ENCODE measurements at places on chromosomes 7 and 10.

DNA sequence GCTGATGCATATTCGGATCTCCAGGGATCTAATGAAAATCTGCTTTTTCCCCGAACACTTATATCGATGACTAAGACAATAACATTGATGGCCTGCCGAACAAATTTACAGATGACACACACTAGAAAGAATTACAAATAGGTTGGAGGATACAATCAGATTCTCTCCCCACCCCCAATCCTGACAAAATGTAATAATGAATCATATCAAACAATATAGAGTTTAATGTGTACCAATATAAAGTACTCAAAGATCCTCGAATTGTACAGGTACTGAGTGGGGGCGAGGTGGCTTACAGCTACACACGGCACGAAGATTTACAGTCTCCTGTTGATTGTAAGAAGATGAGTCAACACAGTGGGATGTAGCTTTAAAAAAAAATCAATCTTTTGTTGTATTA is 182.7 kb upstream of the MKLN1 start:
- DNase-seq = no peak

DNA sequence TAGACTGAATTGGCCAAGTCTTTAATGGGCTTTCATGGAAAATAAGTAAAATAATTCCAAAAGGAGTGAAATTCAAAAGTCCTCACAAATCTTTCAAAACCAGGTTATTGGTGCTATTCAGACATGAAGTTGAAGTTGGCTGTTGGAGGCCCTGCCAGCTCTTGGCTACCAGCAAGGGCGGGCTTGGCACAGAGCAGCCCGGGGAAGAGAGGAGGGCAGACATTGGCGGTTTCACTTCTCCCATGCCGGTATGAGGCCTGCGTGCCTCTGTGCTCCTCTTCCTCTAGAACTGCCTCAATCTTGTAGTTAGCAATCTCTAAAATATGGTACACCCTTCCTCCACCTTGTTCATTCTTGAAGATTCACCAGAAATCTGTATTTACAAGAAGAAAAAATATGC is 16.4 kb upstream of the NPS start:
- no peak for DNase-seq

GRCh38 chr7:20998309-20998708 is 211.6 kb upstream of the SP8 start:
- no peak for DNase-seq

- no peak for DNase-seq
These were observed 931.1 kb downstream of the CNTNAP2 start for GRCh38 chr7:147047696-147048095.

GRCh38 chr7:151520419-151521261 is 945 bp upstream of the RHEB start:
- DNase-seq = peak; percentile 14

DNA sequence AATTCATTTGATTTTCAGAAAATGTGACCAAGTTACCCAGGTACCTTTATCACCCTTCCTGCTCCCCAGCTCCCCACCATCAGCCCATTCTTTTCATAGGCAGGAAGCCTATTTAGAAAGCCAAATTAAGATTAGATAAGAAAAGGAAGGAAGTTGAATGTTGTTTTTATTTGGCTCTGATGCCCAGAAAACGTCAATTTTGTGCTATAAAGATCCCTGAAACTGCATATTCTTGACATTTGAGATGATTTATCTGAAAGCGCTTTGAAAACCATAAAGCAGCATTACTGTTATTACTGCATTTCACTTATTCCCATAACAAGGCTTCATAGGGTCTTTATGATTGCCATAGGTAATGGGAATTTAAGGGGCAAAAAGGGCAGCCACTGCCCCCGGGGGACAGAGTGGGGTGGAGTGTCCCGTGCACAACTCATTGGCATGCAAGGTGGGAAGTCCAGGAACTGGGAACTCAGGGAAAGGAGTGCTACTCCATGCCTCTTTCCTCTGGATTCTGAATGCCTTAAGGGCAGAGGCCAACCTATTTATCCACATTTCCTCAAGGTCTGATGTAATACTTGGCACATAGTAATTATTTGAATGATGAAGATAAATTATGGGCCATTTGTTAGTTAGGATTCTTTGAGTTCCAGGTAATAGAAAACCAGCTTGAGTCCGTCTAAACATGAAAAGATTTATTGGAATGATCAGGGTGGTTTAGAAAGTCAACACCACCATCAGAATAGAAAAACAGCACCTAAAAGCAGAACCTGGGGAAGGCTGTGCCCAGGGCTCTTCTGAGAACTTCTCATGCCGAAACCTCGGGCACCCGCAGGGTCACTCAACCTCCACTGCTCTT is 100.6 kb upstream of the ELMO1 start:
- DNase-seq = no peak

- DNase-seq = no peak
These were observed 101.9 kb upstream of the TNRC18 start for GRCh38 chr7:5525271-5526099.

DNA sequence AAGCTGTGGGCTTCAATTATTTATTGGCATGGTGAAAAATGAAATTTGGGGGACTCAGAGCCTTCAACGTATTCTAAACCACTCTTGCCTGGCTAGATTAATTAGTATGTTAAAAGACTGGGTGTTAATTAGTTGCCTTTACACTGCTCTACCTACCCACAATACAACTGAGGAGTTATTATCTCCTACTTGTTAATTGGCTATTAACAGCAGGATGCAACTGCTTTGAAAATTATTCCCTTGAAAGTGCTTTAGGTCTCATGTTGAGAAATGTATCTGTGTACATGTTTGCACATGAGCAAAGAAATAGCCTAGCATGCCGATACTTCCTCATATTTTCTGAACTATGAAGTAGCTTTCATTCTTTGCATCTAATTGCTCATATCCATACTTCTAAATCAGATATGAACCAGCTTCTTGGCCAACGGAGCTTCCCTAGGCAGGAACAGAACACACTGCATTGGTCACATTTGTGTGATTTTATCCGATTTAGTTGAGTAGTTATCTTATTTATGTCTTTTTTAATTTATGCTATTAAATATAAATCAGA is 155.8 kb downstream of the GPAM start:
- DNase-seq = no peak

DNA sequence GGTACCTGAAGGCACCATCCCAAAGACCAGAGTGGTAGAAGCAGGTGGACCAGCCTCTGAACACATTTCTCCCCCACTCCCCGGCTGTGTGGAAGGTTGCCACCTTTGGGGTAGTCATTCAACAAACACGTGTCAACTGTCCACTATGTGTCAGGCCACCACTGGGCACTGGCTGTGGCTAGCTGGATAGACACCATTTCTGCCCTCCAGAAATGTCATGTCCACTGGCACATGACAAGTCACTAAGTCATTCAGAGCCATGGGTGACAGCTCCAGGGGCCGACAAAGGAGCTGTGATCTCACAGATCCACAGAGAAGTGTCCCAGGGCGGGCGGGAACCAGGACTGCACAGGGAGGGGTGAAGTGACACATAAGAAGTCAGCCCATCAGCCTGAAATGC is 99.6 kb downstream of the EGFR start:
- no peak for DNase-seq

GRCh38 chr10:46525177-46525823 is 31.2 kb downstream of the GPRIN2 start:
- no peak for DNase-seq

DNA sequence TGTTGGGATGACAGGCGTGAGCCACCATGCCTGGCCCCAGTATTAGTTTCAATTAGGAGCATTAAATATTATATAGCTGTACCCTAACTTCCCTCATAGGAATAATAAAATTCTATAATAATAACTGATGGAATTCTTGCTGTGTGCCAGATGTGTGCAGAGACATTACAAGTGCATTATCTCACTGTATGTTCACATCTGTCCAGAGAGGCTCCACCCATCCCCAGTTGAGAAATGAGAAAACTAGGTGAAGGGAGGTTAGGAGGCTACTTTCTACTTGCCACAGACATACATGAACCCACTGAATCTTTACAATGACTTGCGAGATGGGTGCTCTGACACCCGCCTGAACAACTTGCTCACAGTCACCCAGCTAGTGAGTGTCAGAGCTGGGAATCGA is 3.2 kb downstream of the GALNT17 start:
- DNase-seq = no peak

- no peak for DNase-seq
These were observed 472.0 kb upstream of the AKR1E2 start for GRCh38 chr10:4353964-4354363.

DNA sequence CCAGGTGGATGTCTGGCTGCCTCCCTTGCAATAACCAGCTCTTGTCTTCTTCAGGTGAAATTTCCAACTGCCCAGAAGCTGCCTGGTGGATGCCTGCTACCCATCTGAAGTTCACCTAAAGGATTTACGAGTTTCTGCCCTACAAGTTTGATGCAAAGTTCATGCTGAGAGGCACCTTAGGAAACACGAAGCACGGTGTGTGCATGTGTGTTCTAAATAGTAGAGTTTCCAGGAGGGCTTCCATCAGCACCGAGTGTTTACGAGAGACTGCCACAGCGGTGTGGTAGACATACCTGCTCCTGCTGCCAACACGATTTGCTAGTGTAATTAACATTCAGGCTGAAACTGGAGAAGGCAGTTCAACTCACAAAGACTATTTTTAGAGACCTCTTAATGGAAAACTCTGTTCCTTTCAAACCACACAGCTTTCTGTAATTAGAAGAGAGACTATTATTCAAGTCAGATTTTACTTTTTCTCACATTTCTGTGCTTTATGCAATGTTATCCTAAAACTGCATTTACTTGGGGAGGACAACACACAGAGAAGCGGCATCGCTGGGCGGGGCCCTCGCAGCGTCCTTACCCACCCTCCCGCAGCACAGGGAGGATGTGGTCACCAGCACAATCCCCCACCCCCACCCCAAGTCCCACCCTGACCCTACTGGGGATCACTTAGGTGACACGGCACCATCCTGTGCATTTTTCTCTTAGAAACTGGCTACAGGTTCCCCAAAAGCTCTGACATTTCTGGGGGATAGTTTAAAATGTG is 15.5 kb upstream of the CPXM2 start:
- no peak for DNase-seq

DNA sequence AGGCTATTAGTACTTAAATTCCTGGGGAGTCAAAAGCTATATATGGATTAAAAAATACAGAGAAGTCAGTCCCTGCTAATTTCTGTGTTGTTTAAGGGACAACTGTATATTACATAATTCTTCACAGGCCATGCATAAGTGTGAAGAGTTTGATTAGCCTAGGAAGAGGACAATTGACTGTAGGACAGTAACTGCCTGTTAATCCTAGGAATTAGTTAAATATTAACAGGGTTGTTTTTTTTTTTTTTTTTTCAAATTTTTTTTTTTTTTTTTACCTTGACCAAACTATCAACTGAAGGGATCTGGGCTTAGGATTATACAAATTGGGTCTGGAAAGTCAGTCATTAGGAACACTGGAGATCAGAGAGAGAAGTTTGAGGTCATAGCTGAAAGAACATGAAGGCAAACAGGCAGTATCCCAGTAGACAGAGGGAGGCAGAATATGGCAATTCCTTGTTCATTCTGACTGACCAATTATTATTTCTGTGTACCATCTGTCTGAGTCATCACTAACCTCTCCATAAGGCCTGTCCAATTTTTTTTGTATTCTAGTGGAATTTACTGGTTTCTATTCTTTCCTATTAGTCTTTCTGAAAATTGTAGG is 1139.2 kb downstream of the SORCS1 start:
- no peak for DNase-seq

- no peak for DNase-seq
These were observed 57.0 kb upstream of the NMT2 start for GRCh38 chr10:15225511-15225910.

DNA sequence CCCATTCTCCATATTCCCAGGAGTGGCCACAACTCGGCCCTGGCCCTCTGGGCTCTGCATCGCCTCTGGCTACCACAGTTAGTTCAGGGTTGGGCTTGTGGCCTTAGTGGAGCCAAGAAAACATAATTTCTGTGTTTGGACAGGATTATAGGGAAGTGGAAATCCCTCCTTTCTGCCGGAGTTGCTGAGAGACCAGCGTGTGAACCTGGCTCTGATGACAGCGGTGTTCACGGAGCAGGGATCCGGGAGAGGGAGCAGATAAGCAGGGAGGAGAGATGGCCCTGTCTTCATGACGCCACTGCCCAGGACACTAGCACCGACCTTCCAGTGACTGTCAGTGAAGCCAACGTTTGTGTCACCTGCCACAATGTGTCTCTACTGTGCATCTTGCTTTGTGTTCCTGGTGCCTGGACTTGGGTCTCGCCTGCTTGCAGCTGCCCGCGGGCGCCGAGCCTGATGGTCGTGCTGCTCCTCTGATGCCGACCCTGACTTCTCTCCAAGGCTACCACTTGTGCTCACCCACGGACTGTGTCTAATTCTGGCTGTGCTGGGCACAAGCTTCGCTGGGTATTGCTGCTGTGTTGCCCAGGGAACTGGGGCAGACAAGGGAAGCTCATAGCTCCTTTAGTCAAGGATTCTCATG is 67.0 kb upstream of the VIPR2 start:
- no peak for DNase-seq

GRCh38 chr10:122828716-122829255 is 16.9 kb downstream of the CUZD1 start:
- no peak for DNase-seq

GRCh38 chr10:45241865-45242520 is 73.4 kb downstream of the OR13A1 start:
- no peak for DNase-seq

DNA sequence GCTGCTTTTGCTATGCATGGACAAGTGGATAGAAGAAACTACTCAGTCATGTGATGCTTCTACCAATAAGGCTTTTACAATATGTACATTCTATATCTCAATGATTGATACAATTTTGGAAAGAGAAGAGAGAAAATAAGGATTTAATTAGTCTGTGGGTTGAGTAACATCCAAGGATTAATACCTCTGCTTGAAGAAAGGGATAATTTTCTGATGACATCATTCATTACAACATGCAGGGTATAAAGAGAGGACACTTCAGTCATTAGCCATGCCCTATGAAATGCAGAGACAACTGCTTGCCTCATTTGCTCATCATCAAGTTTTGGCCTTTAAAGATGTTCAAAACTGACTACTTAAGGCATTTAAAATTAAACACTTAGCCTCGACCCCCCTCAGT is 237.3 kb downstream of the AHR start:
- DNase-seq = no peak

GRCh38 chr7:23004247-23004520 is 9.7 kb downstream of the HYCC1 start:
- no peak for DNase-seq

DNA sequence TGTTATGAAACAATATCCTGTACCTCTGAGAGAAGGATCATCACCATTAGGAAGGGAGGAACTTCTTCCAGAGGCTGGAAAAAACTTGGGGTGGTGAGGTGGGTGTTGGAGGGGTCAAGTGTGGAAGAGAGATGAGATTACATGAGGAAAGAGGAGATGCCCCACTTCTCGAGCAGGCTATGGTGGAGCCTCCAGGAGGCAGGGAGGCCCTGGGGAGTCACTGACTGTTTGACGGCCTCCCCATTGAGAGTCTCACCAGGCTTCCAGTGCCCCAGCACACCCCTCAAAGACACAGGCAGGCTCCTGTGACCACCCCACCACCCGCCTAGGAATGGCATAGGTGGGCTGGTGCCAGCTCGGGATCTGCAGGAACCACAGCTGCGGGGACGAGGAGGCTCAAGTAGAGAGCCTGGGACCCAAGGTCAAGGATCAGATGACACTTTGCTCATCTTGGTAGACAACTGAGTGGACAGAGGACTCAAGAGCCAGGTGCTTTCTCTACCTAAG is 185.3 kb upstream of the GDF10 start:
- DNase-seq = no peak
